Right renal pelvis (tissue), 4 donors: ENCODE measurements at places on chromosomes 3 and 15. TPM values are rescaled to one million over a fixed set of nuclear protein-coding genes. Genes with fewer than 3 reads are reported as not detected.

GRCh38 chr3:130383424-130383823 is 38.0 kb downstream of the COL6A5 start:
- no peak for DNase-seq

DNA sequence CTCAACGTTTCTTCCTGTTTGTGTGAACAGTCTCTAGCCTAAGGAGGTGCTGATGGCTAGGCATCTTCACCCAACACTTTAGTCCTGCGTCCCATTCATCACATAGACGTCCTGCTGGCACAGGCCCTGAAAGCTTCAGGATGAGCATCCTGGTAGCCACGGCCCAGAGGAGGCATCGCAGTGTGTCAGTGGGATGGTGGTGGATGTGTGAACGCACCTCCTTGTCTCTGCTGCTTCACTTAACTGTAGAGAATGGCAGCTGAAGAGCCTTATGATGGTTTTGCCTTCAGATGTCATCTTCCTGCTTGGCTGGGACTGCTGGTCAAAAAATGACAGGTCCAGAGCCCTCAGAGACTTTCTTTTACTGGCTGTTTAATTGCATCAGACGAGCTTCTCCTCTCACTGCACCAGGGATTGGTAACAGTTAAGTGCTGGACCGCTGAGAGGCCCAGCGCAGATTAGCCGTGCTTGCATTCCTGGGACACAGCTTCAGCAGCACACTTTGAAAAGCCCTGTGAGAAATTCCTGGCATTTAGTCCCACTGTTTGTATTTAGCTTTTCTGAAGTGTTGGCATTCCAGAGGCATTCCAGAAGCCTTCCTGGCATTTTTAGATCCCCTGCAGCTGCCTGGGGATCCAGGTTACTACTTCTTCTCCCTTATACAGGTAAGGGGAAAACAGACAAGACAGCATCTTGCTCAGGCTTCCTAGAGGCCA is 132.4 kb upstream of the PLXNA1 start:
- peak; percentile 20 for DNase-seq

- DNase-seq: no peak
Measured at GRCh38 chr3:29436612-29437323, 155.9 kb downstream of the RBMS3 start.

GRCh38 chr3:42036483-42036823 is 54.7 kb upstream of the TRAK1 start:
- no peak for DNase-seq

DNA sequence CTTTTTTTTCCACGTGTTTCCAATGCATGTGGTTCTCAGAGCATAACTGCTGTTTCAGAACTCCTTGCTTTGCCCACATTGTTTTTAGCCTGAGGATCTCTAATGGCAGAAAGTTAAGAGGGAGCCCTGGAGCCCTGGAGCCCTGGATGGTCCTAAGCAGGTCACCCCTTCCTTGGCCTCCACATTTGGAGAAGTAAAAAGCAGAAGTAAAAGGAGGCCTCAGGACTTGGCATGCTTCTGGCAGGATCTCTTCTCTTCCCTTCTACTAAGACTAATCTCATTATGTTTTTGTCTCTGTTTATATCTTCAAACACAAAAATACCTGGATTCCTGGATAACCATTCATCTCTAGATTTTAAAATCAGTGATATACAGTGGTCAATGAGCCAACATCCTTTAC is 50.1 kb downstream of the P2RY1 start:
- no peak for DNase-seq

DNA sequence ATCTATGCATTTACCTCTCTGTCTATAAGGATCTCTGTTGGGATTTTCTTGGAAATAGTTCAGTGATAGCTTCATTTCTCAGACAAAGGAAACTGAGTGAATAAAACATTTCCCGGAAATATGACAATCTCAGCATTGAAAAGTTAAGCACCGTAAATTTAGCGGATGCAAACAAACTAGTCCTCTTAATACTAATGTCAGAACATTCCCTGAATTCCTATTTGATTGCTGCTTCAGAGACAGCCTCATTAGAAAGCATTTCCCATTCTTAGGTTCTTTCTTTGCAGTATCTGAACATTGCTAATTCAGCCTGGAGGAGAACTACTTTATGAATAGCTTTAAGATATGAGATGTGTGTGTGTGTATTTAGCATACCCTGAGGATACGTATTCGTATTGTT is 101.3 kb downstream of the NR2F2 start:
- no peak for DNase-seq

DNA sequence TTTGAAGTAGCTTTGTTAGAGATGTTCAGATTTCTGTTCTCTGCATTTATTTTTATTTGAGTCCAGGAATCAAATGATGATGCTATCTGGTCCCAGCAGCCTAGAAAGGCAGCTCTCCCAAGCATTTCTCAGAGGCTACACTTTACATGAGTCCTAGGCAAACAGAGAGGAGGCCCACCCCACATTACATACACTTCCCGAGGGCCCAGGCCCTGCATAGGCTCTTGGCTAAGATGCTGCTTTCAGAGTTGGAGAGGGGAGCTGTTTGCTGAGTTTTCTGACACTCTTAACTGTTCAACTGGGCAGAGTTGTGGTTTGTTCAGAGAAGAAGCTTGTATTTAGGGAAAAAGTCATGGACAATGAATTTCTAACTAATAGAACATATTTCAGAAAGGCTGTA is 117.9 kb upstream of the RGMA start:
- DNase-seq: no peak

DNA sequence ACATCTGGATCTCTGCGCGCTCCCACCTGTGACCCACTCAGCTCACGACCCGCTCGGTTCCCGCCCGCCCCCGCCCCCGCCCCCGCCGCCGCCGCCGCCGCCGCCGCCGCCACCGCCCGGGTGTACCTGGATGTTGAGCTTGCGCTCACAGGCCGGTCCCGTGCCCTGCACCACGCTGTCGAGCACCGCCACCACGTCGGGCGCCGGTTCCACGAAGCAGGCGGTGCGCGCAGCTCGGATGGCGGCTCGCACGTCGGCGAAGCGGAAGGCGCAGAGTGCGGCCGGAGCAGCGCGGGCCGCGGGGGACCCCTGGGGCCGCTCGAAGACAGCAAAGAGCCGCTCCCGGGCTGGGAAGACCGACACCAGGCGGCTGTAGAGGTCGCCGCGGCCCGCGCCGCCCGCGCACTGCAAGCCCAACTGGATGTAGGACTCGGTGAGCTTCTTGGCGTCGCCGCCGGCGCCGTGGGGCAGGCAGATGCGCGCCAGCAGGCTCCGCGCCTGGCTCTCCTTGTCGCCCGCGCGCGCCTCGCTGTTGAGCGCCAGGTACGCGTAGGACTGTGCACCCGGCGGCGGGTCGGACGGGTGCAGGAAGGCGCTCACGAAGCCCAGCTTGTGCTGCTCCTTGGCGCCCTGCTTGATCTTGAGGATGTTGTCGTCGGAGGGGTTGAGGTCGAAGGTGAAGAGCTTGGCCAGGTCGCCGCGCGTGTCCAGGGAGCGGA is 1.1 kb downstream of the PLXND1 start:
- DNase-seq: no peak

DNA sequence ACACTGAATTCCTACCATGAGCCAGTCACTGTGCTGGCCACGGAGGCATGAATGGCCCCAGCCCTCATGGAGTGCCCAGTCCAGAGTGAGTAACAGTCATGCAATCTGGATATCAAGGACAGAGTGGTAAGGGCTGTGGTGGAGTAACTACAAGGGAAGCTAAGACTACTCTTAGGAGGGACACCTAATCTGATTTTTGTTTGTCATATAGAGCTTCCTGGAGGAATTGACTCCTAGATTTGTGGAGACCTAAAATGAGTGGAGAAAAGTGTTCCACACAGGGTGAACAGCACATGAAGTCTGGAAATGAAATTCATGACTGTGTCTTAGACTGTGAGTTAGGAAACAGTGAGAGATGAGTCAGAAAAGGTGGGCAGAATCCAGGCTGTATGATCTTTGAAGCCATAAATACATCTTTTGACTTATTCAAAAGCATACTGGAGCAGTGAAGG is 219.9 kb downstream of the NFKBIZ start:
- DNase-seq: no peak

- no peak for DNase-seq
Measured at GRCh38 chr3:140931016-140931454, 10.6 kb upstream of the SLC25A36 start.

DNA sequence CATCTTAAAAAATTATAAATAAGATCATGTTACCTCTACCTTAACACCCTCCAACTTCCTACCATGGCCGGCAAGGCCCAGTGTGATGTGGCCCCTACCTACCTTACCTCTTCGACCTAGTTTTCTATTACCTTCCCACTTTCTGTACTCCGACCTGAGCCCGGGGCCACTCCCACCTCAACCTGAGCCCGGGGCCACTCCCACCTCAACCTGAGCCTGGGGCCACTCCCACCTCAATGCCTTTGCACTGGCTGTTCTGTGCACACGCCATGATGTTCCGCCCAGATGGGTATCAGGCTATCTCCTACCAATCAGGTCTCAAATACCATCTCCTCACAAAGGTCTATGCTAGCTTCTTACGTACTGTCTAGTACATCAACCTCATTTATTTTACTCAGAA is 66.8 kb upstream of the XXYLT1 start:
- no peak for DNase-seq

GRCh38 chr15:81338170-81339007 is 14.4 kb upstream of the STARD5 start:
- DNase-seq: no peak

GRCh38 chr3:190983875-190984274 is 121.4 kb upstream of the GMNC start:
- DNase-seq: no peak

DNA sequence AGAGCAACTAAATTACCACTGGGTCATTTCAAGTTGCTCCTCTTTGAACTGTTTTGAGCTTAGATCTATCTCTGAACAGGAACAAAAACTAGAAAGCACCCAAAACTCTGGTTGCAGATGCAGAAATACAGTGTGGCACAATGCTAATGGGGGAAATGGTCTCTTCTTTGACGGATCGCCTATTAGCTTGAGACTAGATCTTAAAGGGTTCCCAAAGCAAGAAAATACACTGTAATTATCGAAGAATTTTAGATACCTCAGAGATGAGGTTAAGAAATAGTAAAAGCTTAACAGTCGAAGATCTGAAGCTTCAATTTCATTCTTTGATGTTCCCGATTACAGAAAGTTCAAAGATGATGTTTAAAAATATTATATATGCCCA is 818 bp downstream of the PPP1R2 start:
- DNase-seq: no peak

DNA sequence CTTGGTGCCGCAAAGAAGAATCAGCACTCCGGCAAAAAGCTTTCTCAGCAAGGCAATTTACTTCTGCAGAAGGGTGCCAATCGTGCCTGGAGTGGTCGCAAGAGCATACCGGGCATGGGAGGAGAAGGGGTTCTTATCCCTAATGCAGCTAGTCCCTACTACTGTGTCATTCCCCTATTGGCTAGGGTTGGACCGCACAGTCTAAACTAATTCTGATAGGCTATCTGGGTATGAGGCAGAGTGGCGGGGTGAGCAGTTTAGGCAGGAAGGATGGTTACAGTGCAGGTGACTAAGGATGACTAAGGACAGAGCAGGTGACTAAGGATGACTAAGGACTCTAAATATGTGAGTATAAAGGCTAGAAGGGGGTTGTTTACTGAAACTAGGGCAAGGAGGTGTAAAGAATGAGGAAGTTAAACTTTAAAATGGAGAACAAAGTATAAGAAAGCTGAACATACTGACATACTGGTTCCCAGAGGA is 52.9 kb downstream of the PGBD4 start:
- DNase-seq: no peak

DNA sequence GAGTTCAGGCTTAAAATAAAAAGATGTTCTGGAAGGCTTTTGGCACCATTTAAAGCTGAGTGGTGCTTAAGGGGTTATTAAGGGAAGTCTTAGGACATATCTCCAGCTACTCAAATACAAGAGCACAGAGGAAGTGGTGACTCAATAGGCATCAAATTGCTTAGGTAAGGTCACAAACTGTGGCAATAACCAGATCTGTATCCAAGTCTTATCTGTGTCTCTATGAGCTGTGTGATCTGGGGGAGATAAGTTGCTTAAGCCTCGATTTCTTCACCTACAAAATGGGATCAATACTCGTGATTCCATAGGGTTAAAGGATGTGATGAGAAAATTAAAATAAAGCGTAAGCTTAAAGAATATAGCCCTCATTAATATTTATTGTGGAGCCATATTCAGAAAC is 7.6 kb downstream of the HDC start:
- DNase-seq: no peak

DNA sequence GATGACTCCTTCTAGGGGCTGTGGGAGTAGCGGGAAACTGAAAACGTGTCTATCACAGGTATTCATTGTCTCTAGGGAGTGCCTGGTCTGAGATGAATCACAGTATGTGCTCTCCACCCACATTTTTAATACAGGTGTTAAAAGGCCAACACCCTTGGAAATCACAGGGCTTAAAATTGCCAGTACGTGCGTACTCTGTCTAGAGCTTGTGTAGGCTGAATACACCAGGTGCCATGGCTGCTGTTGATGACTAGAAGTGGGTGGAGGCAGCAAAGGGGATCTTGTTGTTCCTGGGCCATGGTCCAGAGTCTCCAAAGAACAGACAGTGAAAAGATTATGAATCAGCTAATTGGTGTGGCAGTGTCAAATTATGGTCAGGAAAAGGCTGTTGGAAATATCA is 35.1 kb upstream of the P3H2 start:
- no peak for DNase-seq

- DNase-seq: no peak
Measured at GRCh38 chr15:41031232-41032078, 78.2 kb downstream of the CHAC1 start.

DNA sequence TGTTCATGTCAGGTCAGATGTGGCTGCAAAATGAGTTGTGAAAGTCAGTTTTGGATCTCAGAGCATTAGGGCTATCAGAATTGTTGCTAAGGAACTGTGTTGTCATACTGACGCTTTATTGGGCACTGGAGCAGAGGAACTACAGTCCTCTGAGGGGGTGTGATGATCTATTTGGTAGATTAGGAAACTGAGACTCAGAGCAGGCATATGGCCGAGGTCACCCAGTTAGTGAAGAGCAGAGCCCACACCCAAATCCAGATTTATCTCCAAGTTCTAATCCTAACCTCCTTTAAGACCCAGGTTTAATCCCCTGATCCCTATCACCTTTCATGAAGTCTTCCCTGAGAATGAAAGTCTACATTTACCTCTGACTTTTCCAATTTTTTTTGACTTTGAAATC is 25.6 kb upstream of the GLCE start:
- DNase-seq: no peak

- DNase-seq: no peak
Measured at GRCh38 chr3:117131259-117131658, 421.7 kb downstream of the TUSC7 start.

- no peak for DNase-seq
Measured at GRCh38 chr3:55592572-55592971, 105.5 kb upstream of the WNT5A start.

Gene SLC15A2
- 9.5 TPM for polyA plus RNA-seq

Gene VEPH1
- polyA plus RNA-seq: 48.9 TPM

Gene ADAMTSL3
- 5.0 TPM for polyA plus RNA-seq

Gene EIF1B
- polyA plus RNA-seq: 133 TPM

Gene ATP10A
- polyA plus RNA-seq: 3.5 TPM

Gene TMEM202
- polyA plus RNA-seq: not detected

Gene TXNRD3
- 17.9 TPM for polyA plus RNA-seq

Gene RUVBL1
- polyA plus RNA-seq: 65.4 TPM

Gene PCOLCE2
- 4.8 TPM for polyA plus RNA-seq

Gene RLBP1
- not detected for polyA plus RNA-seq
